ENCODE measurements at places on chromosomes 5 and 9. TPM values are rescaled to one million over a fixed set of nuclear protein-coding genes. Genes with fewer than 3 reads are reported as not detected.

Gene HRCT1
- total RNA-seq, result not detected

DNA sequence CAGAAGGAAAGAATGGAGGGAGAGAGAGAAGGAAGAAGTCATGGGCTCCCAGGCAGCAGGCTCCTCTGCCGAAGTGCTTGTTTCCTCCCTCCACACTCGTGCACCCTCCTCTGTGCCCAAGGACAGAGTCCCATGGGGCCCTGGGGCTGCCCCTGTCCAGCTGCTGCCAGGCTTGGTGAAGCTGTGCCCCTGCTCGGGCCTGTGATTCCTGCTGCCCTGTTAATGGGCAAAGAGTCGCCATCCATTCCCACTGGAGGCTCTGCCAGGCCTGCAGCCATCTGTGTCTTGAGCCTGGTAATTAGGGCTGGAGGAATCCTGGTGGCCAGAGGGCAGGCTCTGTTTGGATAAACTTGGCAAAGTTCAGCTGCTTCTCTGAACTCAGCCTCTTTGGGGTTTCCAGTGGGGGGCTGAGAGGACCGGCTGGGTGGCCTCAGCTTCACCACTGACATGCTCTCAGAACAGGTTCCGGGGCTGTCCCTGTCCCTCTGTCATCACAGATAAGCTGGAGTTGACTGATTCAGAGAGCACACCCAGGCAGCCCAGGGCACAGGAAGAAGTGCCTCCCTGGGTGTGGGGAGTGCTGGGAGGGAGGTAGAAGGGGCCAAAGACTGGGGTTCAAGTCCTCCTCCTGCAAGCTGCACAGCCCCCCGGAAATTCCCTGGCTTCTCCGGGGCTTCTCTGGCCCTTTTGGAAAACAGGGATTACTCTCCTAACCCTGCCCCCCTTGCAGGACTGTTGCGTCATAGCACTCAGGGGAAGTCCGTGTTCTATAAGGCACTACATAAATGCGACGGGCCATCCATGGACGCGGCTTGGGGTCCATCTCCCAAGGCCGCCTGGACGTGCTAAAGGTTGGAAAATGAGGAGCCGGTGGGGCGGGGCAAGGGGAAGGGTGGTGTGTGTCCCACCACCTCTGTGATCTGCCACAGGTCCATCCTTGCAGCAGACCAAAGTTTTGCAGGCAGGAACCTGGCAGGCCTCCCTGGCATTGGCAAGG is 154.8 kb downstream of the PAX5 start:
- H3K27me3 ChIP-seq, result no peaks in the 10 kb centered on the region
- no peak for DNase-seq
- no peaks in the 10 kb centered on the region for H3K4me1 ChIP-seq
- no peak overlapping the region for H3K4me3 ChIP-seq
- H3K27ac ChIP-seq, result no peak overlapping the region

DNA sequence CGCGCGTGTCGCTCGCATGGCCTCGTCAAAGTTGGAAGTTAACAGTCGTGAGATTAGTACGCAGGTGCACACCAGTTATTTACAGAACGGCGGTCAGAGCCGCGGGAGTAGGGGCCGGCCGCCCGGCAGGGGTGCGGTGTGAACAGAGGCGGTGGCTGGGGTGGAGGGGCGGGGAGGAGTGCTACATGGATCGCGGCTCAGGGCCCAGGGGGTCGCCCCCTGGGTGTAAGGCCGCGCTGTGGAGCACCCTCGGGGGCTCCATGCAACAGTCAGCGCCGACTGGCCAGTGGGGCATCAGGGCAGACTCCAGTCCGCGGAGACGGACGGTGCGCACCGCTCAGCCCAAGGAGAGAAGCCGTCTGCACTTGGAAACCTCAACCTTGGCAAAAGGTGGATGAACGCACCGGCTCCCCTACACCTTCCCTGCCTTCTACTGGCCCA is 60.3 kb downstream of the ZNF354C start:
- DNase-seq, result no peak
- no peaks in the 10 kb centered on the region for H3K27me3 ChIP-seq
- no peak overlapping the region for H3K27ac ChIP-seq
- H3K4me3 ChIP-seq, result no peak overlapping the region

- H3K36me3 ChIP-seq, result no peaks in the 10 kb centered on the region
- no peak overlapping the region for H3K4me3 ChIP-seq
- DNase-seq, result no peak
- no peaks in the 10 kb centered on the region for H3K27me3 ChIP-seq
Measured at GRCh38 chr5:92402045-92402444, 1018.9 kb upstream of the ARRDC3 start.

- H3K27me3 ChIP-seq, result no peaks in the 10 kb centered on the region
- no peaks in the 10 kb centered on the region for H3K36me3 ChIP-seq
- H3K4me3 ChIP-seq, result peak overlapping the region; percentile 15
- peaks cover 37% of the 10 kb centered on the region for H3K4me1 ChIP-seq
Measured at GRCh38 chr5:40654377-40654991, 25.2 kb upstream of the PTGER4 start.

DNA sequence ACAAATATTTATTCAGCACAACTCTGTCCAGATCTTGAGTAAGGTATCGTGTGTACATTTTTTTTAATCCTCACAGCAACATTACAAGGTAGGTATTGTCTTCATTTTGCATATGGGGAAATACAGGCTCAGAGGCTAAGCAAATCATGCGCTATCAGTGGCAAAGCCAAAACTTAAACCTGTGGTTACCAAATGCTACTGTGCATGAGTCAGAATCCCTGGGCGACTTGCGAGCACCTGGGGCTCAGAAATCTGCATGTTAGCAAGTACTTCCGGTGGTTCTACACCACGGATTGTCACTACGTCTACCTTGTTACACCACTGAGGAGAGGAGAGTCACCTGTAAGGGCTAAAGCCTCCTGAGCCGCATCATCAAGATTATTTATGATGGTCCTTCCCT is 21.3 kb downstream of the C5orf58 start:
- H3K27me3 ChIP-seq, result no peaks in the 10 kb centered on the region
- H3K4me3 ChIP-seq, result no peak overlapping the region
- H3K4me1 ChIP-seq, result peaks cover 21% of the 10 kb centered on the region

Gene MEIKIN
- total RNA-seq, result 0.74 TPM

DNA sequence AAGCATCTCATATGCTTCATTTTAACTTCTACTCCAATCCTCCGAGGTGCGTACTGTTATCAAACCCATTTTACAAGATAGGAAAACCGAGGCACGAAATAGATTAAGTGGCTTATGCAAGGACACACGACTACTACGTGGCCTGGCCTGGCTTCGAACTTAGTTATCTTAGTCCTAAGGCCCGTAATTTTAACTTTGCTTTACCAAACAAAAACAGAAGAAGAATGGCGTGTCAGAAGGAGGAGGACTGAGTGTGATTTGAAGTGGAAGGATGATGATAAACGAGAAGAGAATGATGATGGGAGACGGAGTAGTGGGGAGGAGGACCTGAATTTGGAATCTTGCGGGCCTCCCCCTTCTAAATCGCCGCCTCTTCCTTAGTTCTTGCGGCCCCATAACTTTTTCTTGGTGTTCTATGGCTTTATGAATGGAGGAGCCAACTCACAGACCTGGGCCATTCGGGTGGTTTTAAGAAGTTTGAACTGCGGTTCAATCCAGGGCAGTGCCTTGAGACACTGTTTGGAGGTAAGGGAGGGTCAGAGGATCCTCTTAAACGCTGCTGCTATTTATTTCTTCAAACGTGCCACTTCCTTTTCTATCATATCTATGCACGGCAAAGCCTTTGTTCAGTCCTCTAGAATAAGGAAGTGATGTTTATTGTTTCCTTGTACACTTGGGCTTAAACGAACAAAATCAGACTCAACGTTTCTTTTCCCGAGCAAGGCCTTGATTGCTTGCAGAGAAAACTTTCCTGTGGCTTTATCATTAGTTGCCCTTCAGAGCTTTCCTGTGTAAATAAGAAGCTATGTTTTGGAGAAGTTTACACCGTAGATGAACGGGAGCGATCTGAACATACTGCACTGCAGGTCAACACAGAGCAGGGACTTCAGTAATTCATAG is 795 bp downstream of the CNOT8 start:
- H3K36me3 ChIP-seq, result no peaks in the 10 kb centered on the region
- H3K4me3 ChIP-seq, result peak overlapping the region; percentile 74
- peak; percentile 49 for DNase-seq
- H3K4me1 ChIP-seq, result peaks cover 38% of the 10 kb centered on the region

- no peaks in the 10 kb centered on the region for H3K27me3 ChIP-seq
- H3K4me3 ChIP-seq, result no peak overlapping the region
- H3K4me1 ChIP-seq, result no peaks in the 10 kb centered on the region
- no peak overlapping the region for H3K27ac ChIP-seq
- no peaks in the 10 kb centered on the region for H3K36me3 ChIP-seq
Measured at GRCh38 chr9:87342743-87343142, 154.9 kb upstream of the DAPK1 start.

Gene C1QTNF2
- not detected for total RNA-seq

GRCh38 chr5:38783011-38783561 is 62.7 kb upstream of the OSMR start:
- H3K27me3 ChIP-seq, result no peaks in the 10 kb centered on the region
- H3K36me3 ChIP-seq, result no peaks in the 10 kb centered on the region
- no peak overlapping the region for H3K4me3 ChIP-seq
- H3K27ac ChIP-seq, result no peak overlapping the region
- H3K4me1 ChIP-seq, result no peaks in the 10 kb centered on the region
- DNase-seq, result no peak

Gene SPATA31D4
- not detected for total RNA-seq

DNA sequence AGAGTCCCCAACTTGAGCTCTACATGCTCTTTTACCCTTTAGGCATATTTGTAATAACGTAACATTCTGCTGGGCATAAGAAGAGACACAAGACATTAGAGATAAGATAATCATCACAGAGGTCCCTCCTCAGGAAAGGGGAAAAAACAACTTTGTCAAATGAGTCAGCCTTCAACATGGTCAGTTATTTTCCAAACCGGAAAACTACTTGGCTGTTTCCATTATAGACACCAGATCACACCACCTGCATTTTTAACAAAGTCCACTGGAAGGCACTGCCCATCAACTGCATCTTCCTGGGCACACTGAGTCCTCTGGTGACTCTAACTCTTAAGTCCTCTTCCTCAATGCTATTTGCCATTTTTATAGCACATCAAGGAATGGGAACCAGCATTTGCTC is 221.8 kb downstream of the FAM114A2 start:
- no peaks in the 10 kb centered on the region for H3K36me3 ChIP-seq
- H3K27ac ChIP-seq, result no peak overlapping the region
- H3K27me3 ChIP-seq, result no peaks in the 10 kb centered on the region
- no peaks in the 10 kb centered on the region for H3K4me1 ChIP-seq

GRCh38 chr9:113658545-113658895 is 195.0 kb downstream of the RGS3 start:
- H3K27me3 ChIP-seq, result no peaks in the 10 kb centered on the region
- H3K4me1 ChIP-seq, result no peaks in the 10 kb centered on the region
- no peaks in the 10 kb centered on the region for H3K36me3 ChIP-seq
- DNase-seq, result no peak

DNA sequence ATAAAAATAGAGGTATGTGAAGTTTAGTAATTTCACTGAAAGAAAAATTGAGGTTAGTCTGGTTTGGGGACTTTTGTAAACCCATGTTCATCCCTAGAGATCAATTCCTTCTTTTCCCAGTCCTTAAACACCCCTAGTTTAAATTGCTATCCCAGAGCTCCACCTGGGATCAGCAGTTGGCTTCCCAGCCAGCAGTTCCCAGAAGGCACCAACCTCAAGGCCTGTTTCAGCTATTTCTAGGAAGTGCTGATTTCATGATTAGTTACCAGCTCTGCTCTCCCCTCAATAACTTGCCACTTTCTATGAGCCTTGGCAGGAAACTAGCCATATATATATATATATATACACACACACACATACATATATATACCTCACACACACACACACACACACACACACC is 30.5 kb downstream of the EPB41L4B start:
- H3K4me3 ChIP-seq, result no peak overlapping the region
- H3K27me3 ChIP-seq, result no peaks in the 10 kb centered on the region
- no peaks in the 10 kb centered on the region for H3K4me1 ChIP-seq
- H3K27ac ChIP-seq, result no peak overlapping the region

- no peak overlapping the region for H3K4me3 ChIP-seq
- no peak overlapping the region for H3K27ac ChIP-seq
- H3K27me3 ChIP-seq, result no peaks in the 10 kb centered on the region
- no peaks in the 10 kb centered on the region for H3K4me1 ChIP-seq
Measured at GRCh38 chr9:94783102-94783682, 56.7 kb downstream of the AOPEP start.

DNA sequence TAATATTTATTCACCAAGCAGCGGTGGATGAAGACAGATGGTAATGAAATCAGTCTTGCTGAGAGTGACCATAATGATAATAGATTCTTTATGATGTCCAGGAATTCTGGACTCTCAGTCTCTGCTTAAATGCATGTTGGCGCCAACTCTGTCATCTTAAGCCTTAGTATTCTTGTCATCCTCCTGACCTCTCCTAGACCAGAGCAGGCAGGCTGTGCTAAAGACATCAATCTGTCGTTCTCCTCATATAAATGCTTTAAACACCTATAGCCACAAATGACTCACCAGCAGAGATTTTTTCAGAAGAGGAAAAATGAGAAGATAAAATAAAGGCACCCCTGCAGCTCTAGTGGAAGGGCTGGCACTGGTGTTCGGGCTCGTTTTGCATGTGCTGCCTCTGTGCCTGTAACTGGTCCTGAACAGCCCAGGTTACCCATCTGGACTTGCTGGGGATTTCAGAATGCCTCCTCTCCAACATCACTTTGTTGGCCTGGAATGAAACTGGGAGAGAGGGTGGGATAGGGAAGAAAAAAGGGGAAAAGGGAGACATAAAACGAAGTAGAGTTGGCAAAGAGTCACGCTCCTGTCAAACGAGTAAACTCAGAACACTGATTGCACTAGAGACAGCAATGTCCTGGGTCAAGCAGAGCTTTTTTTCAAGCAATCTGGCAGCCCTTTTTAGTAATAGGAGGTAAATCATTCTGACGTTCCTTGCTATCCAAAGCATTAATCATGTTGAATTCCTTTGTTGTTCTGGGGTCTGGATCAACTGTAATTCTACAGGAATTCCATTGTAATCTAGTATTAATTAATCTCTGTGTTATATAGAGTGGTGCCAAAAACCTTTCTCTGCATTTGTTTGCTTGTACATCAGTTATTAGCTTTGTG is 195.5 kb upstream of the CLINT1 start:
- H3K27me3 ChIP-seq, result no peaks in the 10 kb centered on the region
- no peak overlapping the region for H3K4me3 ChIP-seq
- no peak overlapping the region for H3K27ac ChIP-seq
- no peaks in the 10 kb centered on the region for H3K4me1 ChIP-seq
- no peak for DNase-seq
- no peaks in the 10 kb centered on the region for H3K36me3 ChIP-seq

Gene DNAJA1
- 66.8 TPM for total RNA-seq

Gene MLANA
- total RNA-seq, result not detected

GRCh38 chr5:67817652-67818051 is 397.9 kb upstream of the PIK3R1 start:
- no peaks in the 10 kb centered on the region for H3K4me1 ChIP-seq
- H3K4me3 ChIP-seq, result no peak overlapping the region
- DNase-seq, result no peak
- H3K27me3 ChIP-seq, result no peaks in the 10 kb centered on the region
- H3K27ac ChIP-seq, result no peak overlapping the region

All from naive thymus-derived CD4-positive, alpha-beta T cell (primary cell).